ENCODE measurements at places on chromosomes 12 and 14.

GRCh38 chr12:16119618-16120415 is 157.7 kb downstream of the SLC15A5 start:
- no peak for DNase-seq

- DNase-seq, result no peak
These were observed 158.7 kb downstream of the SYT1 start for GRCh38 chr12:79023261-79023660.

DNA sequence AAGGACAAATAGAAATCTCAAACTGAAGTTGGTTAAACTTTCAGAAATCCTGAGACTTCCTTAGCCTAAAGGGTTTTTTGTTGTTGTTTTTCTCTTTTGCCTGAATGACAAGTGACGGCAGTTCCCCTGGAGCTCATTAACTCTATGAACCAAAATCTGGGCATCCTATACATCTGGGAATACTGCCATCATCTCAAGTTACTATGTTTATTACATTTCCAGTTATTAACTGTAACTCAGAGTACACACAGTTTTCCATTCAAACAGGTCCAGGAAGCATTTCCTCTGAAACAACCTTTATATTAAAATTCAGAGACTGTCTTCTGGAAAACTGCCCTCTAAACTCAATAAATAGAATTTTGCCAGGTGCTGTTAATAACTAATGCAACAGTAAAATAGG is 55.6 kb upstream of the CDKL1 start:
- no peak for DNase-seq

DNA sequence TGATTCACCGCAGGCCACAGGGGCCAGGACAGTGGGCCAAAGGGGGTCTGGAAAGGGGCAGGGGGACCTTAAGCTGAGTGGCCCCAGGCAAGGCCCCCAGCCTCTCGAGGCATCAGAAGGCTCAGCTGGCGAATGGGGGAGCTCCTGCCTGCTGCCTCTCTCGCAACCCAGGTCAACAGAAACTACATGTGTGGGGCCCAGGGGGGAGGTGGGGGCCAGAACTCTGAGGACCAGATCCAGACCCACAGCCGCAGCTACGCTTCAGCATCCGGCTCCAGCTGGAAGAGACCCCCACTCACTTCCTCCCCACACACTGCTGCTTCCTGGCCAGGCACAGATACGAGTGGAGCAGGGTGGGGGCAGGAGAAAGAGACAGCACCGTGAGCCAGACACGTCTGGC is 46.5 kb downstream of the NCOR2 start:
- no peak for DNase-seq

- DNase-seq, result no peak
These were observed 19.7 kb upstream of the SLC2A14 start for GRCh38 chr12:7892186-7892980.

DNA sequence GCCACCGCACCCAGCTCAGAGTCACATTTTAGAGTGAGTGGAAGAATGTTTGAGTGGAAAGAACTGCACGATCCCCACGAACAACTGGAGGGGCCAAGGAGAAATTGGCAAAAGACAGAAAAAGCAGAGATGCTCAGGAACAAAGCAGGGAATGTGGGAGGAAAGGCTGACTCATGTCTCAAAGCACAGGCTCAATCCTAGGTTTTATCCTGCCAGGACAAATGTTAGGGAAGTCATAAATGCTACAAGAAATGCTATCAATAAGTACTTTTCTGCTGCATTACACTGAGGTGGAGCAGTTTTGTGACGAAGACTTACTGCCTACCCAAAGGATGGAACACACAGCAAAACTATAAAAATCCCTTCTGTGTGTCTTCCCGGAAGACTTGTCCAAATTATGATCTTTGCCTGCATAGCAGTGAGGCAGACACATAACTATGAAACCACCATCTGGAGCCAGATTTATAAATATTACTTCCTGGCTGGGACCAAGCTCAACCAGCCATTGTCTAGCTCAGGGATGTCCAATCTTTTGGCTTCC is 26.7 kb downstream of the NIN start:
- DNase-seq, result no peak

DNA sequence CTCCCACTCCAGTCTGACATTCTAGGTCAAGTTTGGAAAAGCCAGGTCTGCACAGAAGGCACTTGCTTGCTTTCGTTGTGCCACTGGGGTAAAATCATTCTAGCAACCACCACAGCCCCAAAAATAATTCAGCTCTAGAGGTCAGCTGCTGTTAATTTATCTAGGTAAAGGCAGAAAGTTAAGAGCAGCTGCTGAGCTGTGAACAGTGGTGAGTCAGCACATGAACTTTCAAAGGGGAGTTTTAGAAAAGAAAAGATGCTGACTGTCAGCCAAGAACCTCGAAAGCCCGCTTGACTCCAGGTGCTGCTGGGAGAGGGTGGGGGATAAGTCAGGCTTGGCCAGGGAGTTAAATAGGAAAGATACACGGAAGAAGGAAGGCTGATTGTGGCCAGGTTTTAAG is 12.7 kb downstream of the CCDC197 start:
- no peak for DNase-seq

DNA sequence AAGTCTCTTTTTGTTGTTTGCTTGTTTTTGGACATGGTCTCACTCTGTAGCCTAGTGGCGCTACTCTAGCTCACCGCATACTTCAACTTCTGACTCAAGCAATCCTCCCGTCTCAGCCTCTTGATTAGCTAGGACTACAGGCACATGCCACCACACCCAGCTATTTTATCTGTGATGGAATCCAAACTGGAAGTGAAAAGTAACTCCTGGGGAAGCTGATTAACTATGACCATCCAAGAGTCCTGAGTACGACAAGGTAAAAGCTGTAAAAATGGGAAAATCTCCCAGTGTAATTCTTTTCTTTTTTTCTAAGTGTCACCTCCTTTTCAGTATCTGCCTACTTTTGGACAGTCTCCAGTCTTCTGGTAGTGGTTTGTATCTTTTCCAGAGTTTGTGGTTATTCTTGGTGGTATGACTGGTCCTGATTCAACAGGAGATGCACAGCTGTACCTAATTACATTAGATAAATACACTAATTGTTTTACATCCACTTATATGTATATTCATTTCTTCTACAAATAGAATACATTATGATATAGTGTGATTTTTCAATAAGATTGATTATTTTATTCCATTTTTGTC is 97.8 kb downstream of the SLC6A15 start:
- no peak for DNase-seq

- DNase-seq, result no peak
These were observed 128.5 kb downstream of the ALG10B start for GRCh38 chr12:38445040-38445439.

GRCh38 chr14:65506801-65507200 is 94.3 kb downstream of the FUT8 start:
- DNase-seq, result no peak

GRCh38 chr14:53964249-53964648 is 7.6 kb upstream of the BMP4 start:
- DNase-seq, result no peak

- DNase-seq, result no peak
These were observed 11.6 kb downstream of the SIX1 start for GRCh38 chr14:60637479-60638315.

GRCh38 chr12:43336962-43337555 is 214.9 kb downstream of the ADAMTS20 start:
- DNase-seq, result no peak

Measured in activated CD4-positive, alpha-beta T cell treated with anti-CD3 and anti-CD28 coated beads for 1 hour (primary cell).